ENCODE measurements at places on chromosomes 13 and 19.

GRCh38 chr19:33186431-33187182 lies 7.5 kb upstream of the LRP3 start:
- no peak for DNase-seq

DNA sequence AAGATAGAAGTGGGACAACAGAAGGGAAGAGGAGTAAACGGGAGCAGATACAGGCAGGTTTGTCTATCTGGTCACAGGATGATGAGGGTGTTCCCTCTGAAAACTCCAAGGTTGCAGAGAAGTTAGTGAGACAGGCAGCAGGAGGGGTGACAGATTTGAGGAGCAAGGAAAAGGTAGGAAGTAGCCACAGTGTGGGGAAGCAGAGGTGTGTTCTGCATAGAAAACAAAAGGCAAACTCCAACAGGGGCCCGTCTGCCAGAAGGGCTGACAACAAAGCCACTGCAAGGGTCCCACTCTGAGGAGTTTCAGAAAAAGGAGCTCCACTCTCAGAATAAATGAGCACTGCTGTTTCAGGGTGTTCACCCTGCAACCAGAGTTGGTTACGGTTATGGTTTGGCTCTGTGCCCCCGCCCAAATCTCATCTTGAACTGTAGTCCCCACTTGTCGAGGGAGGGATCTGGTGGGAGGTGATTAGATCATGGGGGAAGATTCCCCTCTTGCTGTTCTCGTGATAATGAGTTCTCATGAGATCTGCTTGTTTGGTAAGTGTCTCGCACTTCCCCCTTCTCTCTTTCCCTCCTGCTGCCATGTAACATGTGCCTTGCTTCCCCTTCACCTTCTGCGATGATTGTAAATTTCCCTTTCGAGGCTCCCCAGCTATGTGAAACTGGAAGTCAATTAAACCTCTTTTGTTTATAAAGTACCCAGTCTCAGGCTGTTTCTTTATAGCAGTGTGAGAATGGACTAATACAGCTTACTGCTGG lies 32.1 kb downstream of the SMAD9 start:
- no peak for DNase-seq

- no peak for DNase-seq
These were observed 22.1 kb downstream of the ZNF787 start for GRCh38 chr19:56098731-56099568.

DNA sequence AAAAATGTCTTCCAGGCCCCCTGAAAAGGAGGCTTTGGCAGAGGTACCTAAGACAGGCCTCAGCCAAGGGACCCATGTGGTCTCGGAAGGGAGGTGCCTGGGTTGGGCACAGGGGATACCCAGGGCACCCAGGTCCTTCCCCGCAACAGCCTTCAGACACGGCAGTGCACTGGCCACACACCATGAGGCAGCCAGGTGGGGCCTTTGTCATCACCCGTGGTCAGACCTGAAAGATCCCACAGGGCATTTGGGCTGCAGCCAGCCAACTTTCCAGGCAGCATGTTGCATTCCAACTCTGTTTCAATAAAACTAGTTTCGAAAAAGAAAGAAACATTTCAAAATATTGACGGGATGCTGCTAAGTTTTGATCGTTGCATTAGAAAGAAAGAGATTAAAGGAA lies 4.7 kb upstream of the TUBGCP3 start:
- DNase-seq, result no peak

GRCh38 chr19:35495107-35496064 lies 5.1 kb upstream of the KRTDAP start:
- DNase-seq, result peak; percentile 69

DNA sequence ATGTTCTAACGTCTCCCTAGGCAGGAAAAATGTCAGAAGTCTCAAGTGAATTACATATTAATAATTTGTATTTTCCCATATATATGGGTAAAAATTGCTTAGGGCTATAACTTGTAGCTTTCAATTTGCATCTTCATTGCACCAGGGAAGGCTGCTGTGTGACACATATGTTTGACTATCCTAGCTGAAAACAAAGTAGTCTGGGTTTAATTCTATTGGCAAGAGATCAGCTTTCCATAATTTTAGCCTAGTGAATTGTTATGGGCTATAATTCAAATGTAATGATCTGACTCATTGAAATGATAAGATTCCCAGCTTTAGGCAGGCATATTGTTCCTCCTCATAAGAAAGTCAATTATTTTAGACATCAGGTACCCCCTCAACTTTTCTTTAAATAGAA lies 553.1 kb downstream of the DCT start:
- no peak for DNase-seq

DNA sequence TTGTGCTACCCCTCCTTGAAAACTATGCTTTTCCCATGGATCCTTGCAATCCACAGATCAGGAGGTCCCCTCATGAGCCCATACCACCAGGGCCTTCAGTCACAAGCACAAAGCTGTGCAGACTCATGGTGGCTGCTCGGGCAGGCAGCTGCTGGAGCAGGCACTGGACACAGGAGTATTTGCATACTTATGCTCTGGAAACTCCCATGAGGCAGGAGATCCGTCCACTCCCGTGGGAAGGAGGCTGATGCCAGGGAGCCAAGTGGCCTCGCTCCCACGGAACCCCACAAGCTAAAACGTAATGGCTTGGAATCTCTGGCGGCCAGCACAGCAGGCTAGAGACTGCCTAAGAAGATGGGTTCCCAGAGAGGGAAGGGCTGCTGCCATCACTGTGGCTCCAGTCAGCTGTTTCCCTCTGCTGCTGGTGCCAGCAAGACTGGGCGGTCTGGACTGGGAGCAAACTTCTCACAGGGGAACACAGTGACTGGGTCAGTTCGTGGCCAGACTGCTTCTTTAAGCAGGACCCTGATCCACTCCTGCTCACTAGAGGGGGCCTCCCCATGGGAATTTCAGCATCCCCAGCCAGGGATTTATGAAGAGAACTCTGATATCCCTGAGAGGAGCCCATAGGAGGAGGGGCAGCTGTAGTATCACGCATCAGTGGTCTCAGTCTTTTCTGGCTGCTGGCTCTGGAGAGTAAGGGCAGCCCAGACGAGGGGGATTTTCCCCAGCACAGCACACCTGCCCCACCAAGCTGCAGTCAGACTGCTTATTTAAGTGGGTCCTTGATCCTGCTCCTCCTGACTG lies 370.3 kb upstream of the ATXN8OS start:
- no peak for DNase-seq

DNA sequence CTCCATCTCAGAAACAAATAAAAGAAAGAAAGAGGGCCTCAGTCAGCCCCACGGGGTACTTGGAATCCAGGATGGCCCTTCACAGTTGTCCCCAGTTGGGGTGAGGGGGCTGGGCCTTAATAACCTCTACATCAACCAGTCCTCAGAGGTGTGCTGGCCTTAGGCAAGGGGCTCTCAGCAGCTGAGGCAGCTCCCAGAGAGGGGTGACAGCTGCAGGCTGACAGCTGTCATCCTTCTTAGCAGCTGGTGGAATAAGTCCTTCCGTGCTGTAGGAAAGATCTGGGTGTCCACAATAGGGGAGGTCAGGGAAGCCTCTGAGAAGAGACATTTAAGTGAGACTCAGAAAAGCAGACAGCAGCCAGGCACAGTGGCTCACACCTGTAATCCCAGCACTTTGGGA lies 7.4 kb downstream of the BCAM start:
- no peak for DNase-seq

DNA sequence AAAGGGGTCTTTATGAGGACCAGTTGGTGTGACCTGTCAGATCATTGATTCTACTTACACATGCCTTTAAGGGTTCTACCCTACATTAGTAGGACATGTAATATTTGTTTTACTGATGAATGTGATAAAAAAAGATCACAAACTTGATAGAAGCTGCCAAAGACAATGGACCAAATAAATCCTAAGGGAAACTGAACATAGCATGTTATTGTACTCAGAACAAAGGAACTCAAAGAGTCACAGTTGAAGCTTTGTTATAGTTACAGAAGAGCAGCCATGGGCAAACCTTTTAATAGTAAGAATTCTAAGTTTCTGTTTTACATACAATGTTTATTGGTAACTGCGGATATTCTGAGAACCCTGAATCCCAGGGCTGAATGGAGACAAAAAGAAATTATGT lies 780.1 kb downstream of the SLITRK6 start:
- no peak for DNase-seq

- no peak for DNase-seq
These were observed 110.3 kb upstream of the EDNRB start for GRCh38 chr13:78028960-78029359.

- DNase-seq, result peak; percentile 63
These were observed 2.3 kb downstream of the WDR83 start for GRCh38 chr19:12668932-12669269.

GRCh38 chr13:68257111-68257842 lies 1027.1 kb upstream of the PCDH9 start:
- no peak for DNase-seq

GRCh38 chr13:97752961-97753668 lies 200.4 kb upstream of the IPO5 start:
- no peak for DNase-seq

DNA sequence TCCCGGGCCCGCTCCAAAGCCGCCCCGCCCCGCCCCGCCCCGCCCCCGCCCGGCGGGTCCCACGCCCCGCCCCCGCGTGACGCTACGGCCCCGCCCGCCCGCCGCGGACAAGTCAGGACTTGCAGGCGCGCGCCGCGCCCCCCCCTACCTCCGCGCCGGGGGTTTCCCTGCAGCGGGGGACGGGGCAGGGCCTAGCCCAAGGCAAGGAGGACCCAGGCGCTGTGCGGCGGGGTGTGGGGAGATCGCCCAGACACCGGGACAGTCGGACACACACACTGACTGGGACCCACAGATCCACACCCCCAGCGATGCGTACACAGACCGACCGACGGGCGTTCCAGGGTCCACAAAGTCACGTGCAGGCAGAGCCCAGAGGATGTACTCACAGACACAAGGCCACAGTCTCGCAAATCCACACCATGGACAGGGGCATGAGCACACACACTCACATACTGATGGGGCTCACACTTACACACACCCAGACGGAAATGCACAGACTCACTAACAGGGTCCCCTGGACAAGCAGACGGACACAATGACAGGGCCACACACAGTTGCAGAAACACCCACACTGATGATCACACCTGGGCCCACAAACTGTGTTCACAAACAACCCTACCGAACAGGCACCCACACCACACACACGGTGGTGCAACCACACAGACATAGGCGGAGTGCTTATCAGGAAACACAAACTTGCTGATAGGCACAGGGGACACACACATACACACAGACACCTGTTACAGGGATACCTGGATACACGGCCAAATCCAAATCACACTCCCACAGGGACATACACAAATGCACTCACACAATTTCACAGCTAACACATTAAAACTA lies 436 bp upstream of the BBC3 start:
- DNase-seq, result no peak

- DNase-seq, result no peak
These were observed 8.7 kb upstream of the GALP start for GRCh38 chr19:56167064-56167578.

- no peak for DNase-seq
These were observed 198.2 kb upstream of the TMTC4 start for GRCh38 chr13:100872761-100873160.

- no peak for DNase-seq
These were observed 2.4 kb downstream of the SMIM24 start for GRCh38 chr19:3477951-3478350.

- DNase-seq, result no peak
These were observed 161.1 kb upstream of the PCDH17 start for GRCh38 chr13:57470491-57470890.

DNA sequence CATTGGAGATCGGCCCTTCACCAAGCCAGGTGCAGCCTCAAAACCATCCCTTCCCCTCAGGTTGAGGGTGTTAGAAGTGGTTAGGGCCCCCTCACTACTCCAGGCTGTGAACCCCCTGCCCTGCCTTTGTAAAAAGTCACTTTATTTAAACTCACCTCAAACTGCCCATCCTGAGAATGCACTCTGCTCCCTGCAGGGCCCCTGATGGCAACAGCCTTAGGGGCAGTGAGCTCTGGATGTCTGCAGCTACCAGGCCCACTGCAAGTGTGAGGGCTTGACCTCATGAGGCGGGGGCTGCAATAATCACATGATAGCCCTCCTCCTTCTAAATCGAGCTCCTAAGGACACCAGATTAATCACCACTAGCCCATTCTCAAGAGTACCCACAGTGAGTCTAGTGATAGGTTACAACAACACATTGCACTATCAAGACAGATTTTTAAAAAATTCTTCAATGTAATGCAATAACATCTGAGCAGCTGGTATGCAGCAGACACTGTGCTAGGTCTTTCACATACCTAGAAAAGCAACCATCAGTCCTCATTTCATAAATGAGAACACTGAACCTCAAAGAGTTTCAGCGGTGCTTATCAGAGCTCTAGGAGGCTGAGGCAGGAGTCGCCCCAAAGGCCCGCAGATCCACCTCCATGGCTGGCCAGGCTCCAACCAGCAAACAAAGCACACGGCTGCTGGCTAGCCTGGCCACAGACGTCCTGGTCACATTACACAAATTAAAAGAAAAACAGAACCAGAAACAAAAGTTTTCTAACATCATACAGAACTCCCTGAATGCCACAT lies 26.0 kb downstream of the SLC7A1 start:
- DNase-seq, result no peak

All from right atrium auricular region (tissue), 2 donors.